ENCODE measurements at places on chromosomes 7 and 10.

DNA sequence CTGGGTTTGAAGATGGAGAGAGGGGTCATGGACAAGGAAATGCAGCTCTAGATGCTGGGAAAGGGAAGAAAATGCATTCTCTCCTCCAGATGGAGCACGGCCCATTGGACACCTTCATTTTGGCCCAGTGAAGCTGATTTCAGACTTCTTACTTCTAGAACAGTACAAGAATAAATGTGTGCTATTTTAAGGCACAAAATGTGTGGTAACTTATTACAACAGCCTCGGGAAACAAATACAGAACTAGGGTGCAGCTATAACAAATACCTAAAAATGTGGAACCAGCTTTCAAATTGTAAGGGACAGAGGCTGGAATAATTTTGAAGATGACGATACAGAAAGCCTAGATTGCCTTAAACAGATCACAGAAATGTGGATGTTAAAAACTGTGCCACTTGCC is 54.1 kb downstream of the CYTH3 start:
- DNase-seq = no peak

DNA sequence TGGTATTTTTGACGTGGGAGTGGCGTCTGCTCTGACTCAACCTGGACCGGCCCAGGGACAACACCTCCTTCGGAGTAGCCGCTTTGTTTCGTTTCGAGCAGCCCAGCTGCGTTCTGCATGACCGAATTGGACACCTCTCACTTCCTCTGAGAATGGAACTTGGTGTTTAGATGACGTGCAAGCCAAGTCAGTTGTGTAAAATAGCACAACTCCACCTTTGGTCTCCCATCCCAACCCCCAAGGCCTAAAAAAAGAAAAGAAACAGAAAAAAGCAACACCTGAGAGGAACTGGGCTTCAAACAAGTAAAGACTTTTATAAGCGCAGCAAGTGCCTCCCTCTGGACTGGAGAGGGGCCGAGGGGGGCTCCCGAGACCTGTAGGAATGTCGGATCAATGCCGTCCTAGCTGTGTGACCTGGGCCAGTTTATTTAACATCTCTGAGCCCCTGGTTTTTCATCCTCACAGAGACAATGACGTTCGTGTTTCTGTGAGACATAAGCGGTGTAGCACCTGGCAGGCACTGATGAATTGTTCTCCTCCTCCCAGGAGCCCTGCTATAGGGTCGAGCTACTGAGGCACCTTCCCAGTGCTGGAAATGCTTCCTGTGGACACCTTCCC is 52.0 kb upstream of the SMNDC1 start:
- DNase-seq = no peak

GRCh38 chr10:131760416-131761166 is 140.2 kb upstream of the PPP2R2D start:
- no peak for DNase-seq

DNA sequence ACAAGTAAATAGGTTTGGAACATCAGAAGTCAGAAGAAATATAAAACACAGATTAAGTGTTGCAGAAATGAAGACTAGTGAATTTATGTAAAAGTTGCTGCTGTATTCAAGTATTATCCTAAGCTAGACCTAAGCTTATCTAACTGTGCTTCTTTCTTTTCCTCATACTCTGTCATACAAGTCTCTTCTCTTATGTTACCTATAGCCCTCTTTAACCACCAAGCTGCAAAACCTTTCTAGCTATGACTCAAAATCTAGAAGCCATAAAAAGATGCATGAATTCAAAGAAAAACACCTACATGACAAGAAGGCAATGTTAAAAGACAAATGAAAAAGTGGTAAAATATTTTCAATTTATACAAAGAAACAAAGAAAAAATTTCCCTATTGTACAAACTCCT is 23.0 kb downstream of the DENND11 start:
- DNase-seq = no peak

- DNase-seq = no peak
Measured at GRCh38 chr7:19101472-19101871, 16.0 kb downstream of the TWIST1 start.

- DNase-seq = no peak
Measured at GRCh38 chr7:107076781-107077698, 32.5 kb downstream of the PRKAR2B start.

DNA sequence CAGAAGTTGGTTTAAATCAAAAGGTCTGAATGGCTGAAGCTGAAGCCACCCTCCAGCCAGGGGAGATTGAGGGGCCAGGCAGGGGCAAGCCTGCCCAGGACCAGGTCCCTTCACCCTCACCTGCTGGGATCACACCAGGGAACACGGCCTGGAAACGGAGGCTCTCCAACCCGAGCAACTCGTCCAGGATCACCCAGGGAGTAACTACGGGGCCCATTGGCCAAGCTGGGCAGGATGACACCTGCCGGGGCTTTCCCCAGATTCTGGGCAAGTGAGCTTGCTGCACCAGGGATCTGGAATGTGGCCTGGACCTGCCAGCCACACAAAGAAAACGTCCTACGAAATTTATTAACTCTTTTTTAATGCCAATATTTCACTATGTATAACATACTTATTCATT is 30.4 kb upstream of the PPP2R2D start:
- no peak for DNase-seq

DNA sequence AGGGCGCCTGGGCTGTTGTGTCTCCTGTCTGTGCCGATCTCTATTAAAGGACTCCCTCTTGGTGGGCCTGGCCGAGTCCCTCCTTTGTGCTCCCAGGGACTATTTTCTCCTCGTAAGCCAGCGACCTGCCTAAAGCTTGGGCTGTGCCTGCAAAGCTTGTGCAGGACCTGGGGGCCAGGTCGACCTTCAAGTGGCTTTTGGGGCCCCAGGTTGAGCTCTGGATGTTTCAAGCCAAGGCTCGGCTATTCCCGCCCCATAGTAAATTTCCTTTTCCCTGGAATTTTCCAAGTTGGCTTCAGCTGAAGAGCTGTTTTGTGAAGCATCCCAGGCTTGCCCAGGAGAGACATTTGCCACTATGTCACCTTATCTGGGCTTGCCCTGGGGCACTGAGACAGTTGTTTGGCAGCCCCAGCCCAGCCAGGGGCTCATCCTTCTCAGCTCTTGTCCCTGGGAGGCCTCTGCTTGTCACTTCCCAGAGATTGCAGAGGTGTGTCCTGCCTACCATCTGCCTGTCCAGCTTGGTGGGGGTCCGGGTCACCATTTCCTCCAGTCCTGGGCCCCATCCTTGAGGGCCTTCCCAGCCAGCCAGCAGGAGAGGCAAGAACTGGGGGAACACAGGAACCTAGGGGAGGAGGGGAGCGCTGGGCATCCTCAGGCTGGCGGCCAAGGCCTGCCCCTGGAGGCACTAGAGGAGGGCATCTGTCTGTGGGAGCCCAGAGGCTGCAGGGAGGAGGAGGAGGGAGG is 20.2 kb downstream of the ZMIZ2 start:
- no peak for DNase-seq

GRCh38 chr7:132471515-132471914 is 104.8 kb downstream of the PLXNA4 start:
- DNase-seq = no peak

- no peak for DNase-seq
Measured at GRCh38 chr7:101420436-101420835, 57.8 kb downstream of the COL26A1 start.

- DNase-seq = peak; percentile 17
Measured at GRCh38 chr7:24665564-24666294, 91.5 kb downstream of the GSDME start.

DNA sequence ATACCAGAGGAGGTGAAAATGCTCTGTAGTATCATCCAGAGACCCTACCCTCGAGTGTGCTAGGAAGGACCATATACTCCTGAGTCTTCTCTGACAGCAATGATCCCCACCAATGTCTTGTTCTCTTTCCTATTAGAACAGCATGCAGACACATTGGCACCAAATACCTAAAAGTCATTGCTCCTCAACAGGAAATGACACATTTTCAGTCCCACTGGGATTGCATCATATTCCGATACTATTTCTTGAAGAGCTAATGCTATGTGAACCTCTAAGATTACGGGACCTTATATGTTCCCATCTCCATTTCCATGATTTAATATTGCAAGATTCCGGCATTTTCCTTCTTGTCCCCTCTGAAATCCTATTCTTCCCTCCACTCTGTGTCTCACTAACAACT is 177.4 kb downstream of the NRP1 start:
- DNase-seq = no peak

Measured in LNCaP clone FGC (cell line).